ENCODE measurements at places on chromosomes 2 and 18. TPM values are rescaled to one million over a fixed set of nuclear protein-coding genes. Genes with fewer than 3 reads are reported as not detected.

ATP9B gene
- polyA plus RNA-seq: 10.0 TPM

SERPINB11 gene
- polyA plus RNA-seq: not detected

DNA sequence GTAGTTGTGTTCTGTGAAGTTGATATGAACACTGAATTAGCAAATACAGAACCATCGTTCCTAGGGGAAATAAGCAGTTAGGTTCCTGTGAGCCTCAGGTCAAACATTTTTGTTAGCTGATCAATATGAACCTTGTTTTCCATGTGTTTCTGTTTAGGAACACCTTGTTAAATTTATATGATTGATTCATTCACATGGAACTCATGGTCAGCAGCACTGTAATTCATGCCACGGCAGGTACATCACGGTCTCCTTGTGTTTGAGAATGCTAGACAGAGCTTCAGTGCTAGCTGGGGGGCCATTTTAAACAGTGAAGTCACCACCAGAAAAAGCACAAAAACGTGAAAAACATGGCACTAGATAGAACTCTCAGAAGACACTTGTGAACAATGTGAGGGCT is 62.2 kb downstream of the MYCN start:
- no peak for DNase-seq

TUBA3E gene
- polyA plus RNA-seq: not detected

APOB gene
- polyA plus RNA-seq: 0.11 TPM

- no peak for DNase-seq
Observed at GRCh38 chr18:69538849-69539248, 138.2 kb downstream of the DOK6 start.

DNA sequence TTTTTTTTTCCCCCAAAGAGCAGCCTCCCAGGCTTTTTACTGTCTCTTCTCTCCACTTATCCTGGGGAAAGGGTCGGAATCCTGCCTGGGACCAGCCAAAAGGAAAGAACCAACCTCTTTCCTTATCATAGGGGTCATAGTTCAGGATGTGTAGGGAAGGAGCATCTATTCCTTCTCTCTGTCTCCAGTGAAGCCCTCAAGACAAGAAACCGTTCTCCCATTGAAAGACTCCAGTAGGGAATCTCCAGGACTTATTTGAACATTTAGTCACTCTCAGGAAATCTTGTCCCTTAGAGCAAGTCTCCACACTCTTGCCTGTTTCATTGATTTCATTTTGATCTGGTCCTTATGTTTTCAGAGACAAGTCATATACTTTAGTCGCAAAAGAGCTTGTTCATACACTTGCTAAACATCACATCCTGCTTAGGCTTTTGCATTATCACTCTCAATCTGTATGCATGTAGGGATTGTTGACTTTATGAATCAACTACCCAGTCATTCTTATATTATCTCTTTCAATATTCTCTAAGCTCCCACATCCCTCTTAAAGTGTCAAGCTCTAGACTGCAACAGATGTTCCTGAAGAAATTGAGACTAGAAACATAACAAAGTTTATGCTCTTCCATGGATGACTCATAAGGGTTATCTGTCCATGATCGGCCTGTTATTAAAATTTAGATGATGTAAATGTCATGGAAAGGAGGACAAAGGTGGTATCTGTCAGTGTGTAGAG is 116.2 kb upstream of the ST6GAL2 start:
- no peak for DNase-seq

DNA sequence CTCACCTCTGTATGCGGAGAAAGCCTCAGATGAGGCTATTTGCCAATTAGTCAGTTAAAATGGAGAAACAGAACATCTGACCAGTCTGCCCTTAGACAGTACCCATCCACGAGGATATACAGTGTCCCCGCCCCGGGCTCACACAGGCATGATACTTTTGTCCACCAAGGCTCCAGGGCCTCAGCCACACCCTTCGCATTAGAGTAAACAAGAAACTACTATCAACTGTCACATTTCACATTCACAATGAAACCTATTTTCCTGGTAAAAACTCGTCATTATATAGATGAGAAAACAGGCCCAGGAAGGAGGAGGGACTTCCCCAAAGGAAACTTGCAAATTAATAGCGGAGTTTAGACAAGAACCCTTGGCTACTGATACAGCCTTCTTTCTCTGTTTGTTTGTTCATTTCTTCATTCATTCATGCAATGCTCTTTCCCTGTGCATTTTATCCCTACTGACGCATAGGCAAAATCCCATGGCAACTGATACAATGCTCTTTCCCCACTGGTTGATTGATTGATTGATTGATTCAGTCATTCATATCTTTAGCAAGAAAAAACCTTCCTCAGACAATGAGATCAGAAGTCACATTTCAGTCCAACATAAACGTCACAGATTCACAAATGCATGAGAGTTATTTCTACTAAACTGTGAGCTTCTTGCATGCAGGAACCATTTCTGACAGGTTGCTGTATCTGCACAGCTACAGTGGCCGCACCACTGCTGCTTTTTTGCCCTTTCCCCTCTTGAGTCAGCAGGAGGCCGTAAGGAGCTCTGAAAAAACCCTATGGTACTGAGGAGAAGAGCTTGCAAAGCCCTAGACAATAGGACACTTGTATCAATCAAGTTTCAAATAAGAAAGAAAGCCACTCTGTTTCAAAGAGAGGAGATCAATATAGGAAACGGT is 777.1 kb downstream of the RNF144A start:
- no peak for DNase-seq

HMSD gene
- polyA plus RNA-seq: not detected

ZNF638 gene
- polyA plus RNA-seq: 84.8 TPM

GRCh38 chr2:87403893-87404175 is 344.1 kb upstream of the PLGLB2 start:
- DNase-seq: no peak

Data from kidney (tissue), 22 donors.